ENCODE measurements at places on chromosomes 12 and 14. TPM values are rescaled to one million over a fixed set of nuclear protein-coding genes. Genes with fewer than 3 reads are reported as not detected.

GRCh38 chr14:32770422-32770821 is 168.3 kb upstream of the NPAS3 start:
- no peaks in the 10 kb centered on the region for H3K27me3 ChIP-seq
- no peaks in the 10 kb centered on the region for H3K36me3 ChIP-seq
- no peak overlapping the region for H3K27ac ChIP-seq
- no peak overlapping the region for H3K4me3 ChIP-seq
- peaks cover 6% of the 10 kb centered on the region for H3K4me1 ChIP-seq

- H3K4me3 ChIP-seq: no peak overlapping the region
- DNase-seq: no peak
- H3K27me3 ChIP-seq: no peaks in the 10 kb centered on the region
- no peak overlapping the region for H3K27ac ChIP-seq
- H3K36me3 ChIP-seq: no peaks in the 10 kb centered on the region
These were observed 99.5 kb downstream of the NEDD1 start for GRCh38 chr12:97006585-97006984.

The ASCL1 gene
- total RNA-seq: 5.1 TPM

DNA sequence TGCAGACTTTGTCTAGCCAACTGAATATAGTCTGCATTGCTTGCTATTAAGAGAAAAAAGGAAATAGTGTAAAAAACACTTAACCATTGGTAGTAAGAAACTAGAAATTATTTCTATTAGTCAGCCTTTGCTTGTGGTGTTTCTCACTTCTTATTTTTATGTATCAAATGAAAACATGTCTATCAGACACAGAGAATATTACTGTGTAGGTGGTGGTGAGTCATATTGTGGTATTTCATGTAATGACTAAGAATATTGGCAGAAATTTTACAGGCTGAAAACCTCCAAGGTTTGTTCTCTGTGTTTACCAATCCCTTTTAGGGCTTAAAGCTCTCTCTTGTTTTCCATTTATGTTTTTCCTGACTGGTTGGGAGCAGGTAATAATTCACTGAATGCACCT is 87.2 kb downstream of the DAAM1 start:
- H3K27ac ChIP-seq: no peak overlapping the region
- H3K4me3 ChIP-seq: no peak overlapping the region
- peaks cover 5% of the 10 kb centered on the region for H3K36me3 ChIP-seq
- no peaks in the 10 kb centered on the region for H3K27me3 ChIP-seq

DNA sequence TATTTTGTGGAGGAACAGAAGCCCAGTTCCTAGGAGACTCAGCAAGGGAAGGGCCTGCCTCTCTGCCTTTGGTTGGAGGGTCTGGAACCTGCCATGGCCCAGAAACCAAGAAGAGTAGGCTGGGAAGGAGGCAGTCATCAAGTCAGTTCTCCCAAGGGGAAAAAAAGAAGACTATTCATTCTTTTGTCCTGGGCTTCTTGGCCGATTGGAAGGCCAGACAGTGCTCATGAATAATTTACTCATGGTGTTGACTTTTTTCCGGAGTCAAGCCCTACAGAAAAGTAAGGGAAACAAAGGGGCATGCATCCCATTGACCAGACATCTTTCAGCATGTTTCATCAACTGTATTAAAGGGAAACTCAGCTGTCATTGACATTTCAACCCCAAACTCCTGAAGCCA is 168.1 kb downstream of the PRKCH start:
- peaks cover 26% of the 10 kb centered on the region for H3K4me1 ChIP-seq
- no peak for DNase-seq
- no peak overlapping the region for H3K4me3 ChIP-seq
- H3K27ac ChIP-seq: peak overlapping the region; percentile 84

DNA sequence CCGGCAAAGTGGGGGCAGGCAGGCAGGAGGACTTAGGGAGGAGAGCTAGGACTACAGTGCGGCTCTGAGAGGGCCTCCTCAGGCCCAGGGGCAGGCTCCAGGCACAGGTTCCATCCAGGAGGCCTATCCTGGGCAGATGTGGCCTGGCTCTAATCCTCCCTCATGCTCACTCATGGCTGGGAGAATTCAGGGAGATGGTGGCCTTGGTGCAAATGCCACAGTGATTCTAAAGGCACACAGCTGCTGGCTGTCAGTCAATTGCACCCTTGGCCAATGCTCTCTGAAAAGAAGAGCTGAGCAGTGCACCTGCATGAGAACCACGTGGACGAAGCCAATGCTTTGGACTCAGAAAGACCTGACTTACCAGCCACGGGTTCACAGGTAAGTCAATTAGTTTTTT is 89.6 kb downstream of the C12orf75 start:
- H3K27me3 ChIP-seq: no peaks in the 10 kb centered on the region
- H3K27ac ChIP-seq: no peak overlapping the region
- peaks cover 17% of the 10 kb centered on the region for H3K4me1 ChIP-seq
- DNase-seq: no peak
- no peak overlapping the region for H3K4me3 ChIP-seq

- no peak for DNase-seq
- H3K27me3 ChIP-seq: no peaks in the 10 kb centered on the region
- no peak overlapping the region for H3K4me3 ChIP-seq
- H3K4me1 ChIP-seq: no peaks in the 10 kb centered on the region
- no peaks in the 10 kb centered on the region for H3K36me3 ChIP-seq
- H3K27ac ChIP-seq: no peak overlapping the region
These were observed 170.1 kb downstream of the ADGRD1 start for GRCh38 chr12:131123817-131124216.

- H3K36me3 ChIP-seq: peaks cover 3% of the 10 kb centered on the region
- no peak overlapping the region for H3K4me3 ChIP-seq
- H3K4me1 ChIP-seq: peaks cover 3% of the 10 kb centered on the region
- DNase-seq: no peak
These were observed 35.2 kb upstream of the TXNRD1 start for GRCh38 chr12:104180374-104180773.
